Nucleus accumbens (tissue), 56 donors: ENCODE measurements at places on chromosomes 12 and 14.

GRCh38 chr12:601976-602699 is 61.1 kb downstream of the NINJ2 start:
- no peak for DNase-seq

DNA sequence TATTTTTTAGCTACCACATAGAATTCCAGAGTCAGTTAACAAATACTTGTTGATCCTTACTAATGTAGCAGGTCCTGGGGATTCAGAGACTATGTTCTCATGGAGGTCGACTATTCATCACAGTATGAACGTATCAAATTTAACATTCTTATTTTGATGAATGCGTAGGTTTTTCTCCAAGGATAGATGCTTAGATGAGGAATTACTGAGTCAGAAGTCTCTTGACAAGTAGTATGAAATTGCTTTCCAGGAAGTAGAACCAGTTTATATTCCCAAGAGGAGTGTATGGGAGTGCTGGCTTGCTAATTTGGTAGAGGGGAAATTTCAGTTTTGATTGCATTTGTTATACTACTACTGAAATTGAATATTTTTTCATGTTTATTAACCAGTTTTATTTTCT is 42.8 kb upstream of the CRADD start:
- DNase-seq: no peak

DNA sequence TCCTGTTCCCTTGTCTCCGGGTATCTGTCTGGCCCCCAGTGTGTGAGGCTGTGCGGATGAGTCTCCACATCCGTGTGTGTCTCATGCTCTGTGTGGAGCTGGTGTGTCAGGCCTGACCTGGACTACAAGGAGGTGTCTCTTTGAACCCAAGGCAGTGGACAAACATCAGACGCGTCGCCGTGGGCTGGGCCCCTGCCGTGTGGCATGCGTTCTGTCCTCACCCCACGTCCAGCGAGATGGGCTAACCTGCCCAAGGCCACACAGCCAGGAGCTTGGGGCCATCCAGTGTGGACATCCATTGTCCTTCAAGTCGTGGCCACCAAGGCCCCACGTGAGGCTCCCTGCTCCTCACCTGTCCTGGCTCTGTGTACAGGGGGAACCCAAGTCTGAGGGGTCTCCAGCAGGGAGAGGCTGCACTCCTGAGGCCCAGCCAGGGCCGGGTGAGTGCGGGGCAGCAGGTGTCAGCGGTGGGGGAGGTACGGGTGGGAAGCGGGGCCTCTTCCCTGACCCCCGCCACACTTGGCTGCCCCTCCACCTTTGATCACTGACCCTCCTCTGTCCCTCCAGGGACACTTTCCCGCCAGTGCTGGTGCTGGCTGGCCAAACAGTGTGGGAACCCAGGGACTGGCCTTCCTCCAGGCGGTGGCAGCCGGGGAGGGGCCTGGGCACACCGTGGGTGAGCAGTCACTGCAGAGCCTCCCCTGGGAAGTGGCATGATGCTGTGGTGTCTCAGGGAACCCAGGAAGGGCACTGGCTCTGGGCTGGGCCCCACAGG is 48.5 kb downstream of the CYP46A1 start:
- no peak for DNase-seq

DNA sequence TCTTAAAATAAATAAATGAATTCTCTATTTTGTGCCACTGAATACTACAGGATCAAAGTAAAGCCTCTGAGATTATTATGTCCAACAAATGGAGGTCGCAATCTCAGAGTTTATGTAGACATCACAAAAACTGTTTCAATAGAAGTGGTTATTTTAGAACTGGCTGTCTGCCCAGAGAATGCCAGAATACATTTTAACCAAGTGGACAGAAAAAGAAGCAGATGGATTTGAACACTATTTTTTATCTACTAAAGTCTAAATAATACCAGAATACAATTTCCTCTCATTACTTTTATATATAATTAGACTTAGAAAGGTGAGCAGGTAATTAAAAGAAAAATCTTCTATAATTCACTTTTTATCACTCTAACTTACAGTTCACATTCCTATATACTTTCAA is 118.3 kb downstream of the MED13L start:
- no peak for DNase-seq

GRCh38 chr12:21642707-21643389 is 14.8 kb downstream of the LDHB start:
- no peak for DNase-seq

DNA sequence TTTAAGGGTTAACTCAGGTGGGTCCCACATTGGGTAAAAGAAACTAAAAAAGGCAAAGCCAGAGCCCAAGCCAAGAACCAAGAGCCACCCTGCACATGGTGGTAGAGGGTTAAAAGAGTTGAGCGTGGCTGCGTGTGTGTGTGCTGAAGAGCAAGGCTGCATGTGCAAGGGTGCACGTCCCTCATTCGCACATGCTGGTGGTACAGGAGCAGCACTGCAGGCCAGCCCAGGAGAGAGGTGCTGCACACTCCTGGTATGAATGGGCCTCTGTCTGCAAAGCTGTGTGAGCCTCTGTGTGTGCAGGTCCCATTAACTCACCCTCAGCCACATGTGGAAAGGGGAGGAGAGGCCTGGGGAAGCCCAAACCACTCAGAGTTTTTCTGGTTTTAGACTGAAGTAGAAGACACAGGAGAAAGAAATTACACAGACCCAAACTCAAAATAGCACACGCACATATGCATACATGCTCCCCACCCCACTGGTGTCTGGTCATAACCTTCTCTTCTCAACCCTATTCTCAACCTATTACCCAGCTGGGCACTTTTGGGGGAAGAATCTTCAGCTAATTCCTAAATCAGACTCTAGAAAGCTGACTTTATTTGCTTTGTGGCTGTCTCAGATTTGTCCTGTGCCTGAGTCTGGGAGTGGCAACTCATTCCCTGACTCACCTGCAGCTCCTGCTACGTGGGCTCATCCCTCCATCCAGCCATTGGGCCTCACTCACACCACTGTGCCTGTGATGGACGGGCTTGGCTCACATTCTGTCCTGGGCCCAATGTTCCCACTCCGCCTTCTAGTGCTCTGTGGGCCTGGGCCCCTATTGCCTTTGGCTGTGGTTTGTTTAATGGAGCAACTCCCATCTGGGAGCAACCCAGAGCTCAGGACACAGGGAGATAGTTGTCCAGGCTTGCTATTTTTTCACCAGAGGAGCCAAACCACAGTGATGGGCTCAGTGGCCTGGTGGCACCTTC is 30.8 kb upstream of the COL2A1 start:
- no peak for DNase-seq

DNA sequence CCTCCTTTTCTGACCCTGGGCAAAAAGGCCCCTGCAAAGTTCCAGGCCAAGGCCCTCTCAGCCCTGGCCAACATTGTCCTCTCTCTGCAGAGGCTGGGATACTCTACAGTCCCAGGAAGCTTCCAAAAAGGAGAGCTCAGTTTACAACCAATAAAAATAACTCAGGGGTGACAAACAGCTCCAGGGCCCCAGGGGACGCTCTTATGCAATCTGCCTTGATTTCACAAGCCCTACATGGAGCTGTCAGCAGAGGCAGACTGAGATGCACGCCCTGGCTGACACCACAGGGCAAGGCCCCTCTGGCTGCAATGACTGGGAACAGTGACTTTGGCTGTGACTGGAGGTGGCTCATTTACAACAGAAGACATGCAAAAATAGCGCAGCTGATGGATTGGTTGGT is 129.0 kb upstream of the MED13L start:
- no peak for DNase-seq

- peak; percentile 15 for DNase-seq
Measured at GRCh38 chr14:70972107-70972976, 65.1 kb downstream of the PCNX1 start.

DNA sequence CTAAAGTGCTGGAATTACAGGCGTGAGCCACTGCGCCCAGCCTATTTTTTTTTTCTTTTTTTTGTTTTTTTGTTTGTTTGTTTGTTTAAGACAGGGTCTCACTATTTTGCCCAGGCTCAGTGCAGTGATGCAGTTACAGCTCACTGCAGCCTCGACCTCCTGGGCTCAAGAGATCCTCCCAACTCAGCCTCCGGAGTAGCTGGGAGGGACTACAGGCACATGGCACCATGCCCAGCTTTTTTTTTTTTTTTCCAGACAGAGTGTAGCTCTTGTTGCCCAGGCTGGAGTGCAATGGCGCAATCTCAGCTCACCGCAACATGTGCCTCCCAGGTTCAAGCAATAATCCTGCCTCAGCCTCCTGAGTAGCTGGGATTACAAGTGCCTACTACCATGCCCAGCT is 5.8 kb upstream of the ITFG2 start:
- no peak for DNase-seq

DNA sequence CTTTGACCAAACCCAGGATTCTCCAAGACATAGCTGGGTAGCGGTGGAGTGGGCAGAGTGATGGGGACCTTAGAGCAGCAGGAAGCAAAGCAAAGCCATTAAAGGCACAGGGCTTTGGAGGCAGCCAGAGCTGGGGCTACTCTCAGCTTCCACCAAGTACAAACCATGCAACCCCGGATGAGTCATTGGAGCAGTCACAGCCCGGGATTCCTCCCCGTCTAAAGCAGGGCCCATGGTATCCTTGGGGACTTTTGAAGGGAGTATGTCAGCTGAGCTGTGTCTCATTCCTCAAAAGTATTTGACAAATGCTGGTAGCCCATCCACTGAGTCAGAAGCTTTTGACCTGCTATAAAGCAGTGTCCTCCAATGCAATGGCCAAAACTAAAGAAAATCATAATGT is 9.7 kb upstream of the IFI27 start:
- DNase-seq: no peak

GRCh38 chr14:94310248-94310647 is 12.9 kb downstream of the SERPINA6 start:
- no peak for DNase-seq

- no peak for DNase-seq
Measured at GRCh38 chr12:56699020-56699661, 11.1 kb upstream of the PTGES3 start.
